ENCODE measurements at places on chromosomes 1 and 21.

DNA sequence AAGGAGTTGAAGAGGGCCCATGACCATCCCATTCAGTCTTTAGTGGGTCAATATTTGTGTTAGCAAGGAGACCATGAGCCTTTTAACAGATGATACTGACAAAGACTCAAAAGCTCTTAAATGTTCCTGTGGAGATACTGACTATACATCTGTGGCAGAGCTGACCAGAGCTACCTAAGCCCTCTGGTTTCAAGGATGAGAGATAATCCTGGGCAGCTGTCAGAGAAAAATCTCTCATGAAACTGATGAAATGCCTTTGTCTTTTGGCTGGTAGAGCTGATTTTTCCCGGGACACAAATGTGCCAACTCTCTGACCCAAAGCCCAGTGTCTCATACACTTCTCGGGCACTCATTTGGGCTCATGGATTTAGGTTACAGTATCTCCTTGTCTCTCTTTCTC is 100.9 kb downstream of the XCL2 start:
- DNase-seq: no peak

DNA sequence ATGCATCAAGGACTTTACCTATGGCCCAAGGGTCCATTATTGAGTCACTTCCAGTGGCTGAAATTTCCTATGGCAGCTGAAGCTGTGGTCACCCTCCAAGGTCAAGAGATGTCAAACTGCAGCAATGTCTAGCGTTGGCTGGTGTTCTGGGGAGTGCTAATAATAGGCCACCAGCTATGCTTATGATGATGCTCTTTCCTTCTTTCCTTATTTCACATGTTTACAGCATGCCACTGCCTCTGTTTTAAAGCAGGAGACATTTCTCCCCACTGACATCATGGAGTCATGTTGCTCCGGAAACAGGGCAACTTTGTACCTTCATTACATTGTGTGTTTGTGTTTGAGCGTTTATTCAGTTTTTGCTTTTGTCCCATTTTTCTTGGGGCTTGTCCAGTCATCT is 62.6 kb upstream of the CYYR1 start:
- no peak for DNase-seq

- no peak for DNase-seq
Measured at GRCh38 chr1:192763756-192764155, 45.1 kb upstream of the RGS2 start.

DNA sequence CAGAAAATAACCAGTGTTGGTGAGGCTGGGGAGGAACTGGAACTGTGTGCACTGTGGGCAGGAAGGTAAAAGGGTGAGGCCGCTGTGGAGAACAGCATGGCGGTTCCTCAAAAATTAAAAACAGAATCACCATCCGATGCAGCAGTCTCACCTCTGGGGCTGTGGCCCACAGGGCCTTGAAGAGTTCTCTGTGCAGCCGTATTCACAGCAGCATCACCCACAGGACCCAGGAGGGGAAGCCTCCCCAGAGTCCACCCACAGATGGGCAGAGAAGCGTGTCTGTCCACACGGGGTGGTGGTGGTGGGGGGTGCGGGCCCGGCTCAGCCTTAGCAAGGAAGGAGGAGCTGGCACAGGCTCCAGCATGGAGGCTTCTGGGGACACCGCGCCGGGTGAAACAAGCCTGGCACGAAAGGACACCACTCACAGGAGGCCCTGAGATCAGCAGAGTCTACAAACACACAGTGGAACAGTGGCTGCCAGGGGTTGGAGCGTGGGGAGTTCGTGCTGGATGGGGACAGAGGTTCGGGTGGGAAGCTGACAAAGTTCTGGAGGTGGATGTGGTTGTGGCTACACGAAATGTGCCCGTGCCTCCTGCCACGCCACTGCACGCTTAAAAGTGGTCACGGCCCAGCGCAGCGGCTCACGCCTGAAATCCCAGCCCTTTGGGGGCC is 11.5 kb downstream of the MORN1 start:
- DNase-seq: peak; percentile 3

DNA sequence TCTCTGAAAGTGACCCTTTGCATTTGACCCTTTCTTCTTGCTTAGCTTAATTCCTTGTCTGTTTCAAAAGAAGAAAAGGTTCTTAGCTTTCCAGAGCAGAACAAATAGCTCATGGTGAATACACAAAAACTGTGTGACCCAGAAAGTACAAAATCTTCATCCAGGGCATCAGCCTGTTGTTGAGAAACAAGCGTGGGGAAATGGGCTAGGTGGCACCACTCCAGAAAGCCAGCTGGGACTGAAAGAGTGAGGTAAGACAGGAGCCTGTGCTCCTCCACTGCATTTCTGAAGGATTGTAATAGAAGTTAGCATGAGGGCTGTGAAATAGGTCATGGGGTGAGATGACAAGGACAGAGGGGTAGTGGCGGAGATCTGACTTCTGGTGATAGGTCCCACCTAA is 45.8 kb downstream of the CYP2J2 start:
- no peak for DNase-seq

DNA sequence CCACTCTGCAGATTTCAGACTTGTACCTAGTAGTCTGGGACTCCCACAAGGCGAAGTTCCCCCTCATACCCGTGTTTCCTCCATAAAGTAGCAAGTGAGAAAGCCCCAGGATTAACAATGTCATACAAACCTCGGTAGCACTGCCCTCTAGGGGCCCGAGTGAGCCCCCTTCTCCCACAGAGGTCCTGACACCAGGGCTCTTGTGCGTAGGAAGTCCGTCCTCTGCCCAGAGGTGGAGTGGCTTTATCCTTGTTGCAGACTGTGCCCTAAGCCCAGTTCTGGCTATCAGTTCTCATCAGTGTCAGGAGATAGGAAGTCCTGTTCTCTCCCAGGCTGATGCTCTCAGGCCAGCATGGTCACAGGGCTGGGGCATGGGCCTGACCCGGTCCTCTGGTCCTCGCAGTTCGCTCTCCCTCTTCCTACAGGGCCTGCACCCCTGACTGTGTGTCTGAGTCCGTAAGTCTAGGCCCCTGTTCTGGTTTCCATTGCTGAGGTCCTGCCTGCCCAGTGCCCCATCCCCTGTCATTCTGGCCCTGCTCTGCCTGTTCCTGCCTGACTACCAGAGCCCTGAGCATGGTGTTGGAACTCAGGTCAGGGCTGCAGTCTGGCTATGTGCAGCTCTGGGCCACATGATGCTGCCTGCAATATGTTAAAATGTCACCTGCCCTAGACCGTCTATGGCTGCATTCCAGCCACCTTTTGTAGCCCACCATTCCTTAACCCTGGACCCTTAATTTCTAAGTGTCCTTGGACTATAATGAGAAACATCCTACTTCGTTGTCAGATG is 285.6 kb downstream of the ASTN1 start:
- DNase-seq: no peak

GRCh38 chr1:155944444-155944799 is 3.0 kb downstream of the RXFP4 start:
- DNase-seq: no peak

- DNase-seq: no peak
Measured at GRCh38 chr1:26598890-26599289, 69.3 kb downstream of the RPS6KA1 start.

DNA sequence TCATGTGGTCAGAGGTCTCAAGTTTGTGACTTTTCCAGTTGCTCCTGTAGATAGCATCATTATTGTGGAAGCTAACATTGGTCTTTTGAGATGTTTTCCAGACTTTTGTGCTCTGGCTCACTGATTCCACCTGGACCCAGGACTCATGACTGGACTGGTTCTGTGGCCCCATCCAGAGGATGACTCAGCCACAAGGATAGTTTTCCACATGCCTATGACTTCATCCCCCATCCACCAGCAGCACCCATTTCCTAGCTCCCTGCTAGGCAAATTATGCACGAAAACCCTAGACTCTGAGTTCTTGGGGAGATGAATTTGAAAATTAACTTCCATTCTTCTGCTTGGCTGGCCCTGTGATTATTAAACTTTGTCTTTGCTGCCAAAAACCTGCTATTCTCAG is 949.3 kb downstream of the MRPL39 start:
- DNase-seq: no peak

- DNase-seq: no peak
Measured at GRCh38 chr1:231519166-231519565, 9.3 kb upstream of the TSNAX start.

DNA sequence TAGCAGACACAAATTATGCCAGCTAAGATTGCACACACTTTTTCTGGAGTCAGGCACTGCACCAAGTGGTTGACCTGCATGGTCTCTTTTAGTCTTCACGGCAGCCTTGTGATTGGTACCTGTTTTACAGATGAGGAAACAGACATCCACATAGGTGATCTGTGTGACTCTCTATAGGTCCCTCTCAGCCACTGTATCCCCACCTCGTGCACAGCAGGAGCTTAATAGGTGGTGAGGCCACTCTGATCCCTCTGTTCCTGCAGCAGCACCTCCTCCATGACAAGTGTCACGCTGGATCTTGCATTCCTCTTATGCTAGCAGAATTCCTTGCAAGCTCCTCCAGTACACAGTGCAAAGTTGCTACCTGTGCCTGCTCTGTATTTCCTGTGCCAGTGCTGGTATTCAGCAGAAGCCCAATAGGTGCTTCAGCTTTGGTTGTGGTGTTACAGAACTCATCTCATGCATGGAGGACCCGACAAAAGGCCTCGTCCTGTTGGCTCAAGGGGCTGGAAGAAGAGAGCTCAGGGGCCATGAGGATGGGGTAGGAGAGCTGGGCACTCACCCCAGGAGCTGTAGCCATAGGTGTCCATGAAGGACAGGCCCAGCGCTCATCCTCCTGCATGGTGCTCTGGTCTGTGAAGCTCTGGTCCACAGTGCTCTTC is 546.7 kb downstream of the PTPRU start:
- no peak for DNase-seq

DNA sequence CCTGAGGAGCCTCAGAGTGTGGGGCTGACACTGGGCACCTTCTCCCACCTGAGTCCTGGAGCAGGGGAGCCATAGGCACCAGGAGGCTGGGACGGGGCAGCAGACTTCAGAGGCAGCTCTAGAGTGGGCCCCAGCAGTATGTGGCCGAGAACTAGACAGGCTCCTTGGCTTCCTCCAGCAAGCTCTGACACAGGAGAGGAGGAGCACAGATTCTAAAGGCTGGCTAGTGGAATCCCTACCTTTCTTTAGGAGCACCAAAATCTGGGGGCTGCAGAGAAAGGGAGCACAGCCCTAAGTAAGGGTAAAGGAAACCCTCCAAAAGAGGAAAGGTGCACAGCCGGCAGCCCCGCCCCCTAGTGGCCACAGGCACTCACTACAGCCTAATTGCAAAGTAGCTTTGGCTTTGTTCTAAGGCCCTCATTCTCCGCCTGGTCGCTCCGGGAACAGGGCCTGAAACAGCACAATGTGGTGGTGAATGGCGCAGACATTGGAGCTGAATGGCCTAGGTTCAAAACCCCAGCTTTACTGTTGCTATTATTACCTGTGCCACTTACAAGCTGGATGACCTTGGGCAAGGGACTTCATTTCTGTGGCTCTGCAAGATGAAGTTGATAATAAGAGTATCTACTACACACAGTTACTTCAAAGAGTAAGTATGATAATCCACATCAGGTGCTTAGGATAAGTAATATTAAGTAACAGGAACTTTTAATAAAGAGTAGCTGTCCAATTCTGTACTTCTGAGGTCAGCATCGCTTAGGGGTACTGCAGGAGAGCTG is 8.8 kb upstream of the GUCA2A start:
- DNase-seq: peak; percentile 82

- DNase-seq: no peak
Measured at GRCh38 chr1:110002695-110003094, 18.1 kb downstream of the AHCYL1 start.

DNA sequence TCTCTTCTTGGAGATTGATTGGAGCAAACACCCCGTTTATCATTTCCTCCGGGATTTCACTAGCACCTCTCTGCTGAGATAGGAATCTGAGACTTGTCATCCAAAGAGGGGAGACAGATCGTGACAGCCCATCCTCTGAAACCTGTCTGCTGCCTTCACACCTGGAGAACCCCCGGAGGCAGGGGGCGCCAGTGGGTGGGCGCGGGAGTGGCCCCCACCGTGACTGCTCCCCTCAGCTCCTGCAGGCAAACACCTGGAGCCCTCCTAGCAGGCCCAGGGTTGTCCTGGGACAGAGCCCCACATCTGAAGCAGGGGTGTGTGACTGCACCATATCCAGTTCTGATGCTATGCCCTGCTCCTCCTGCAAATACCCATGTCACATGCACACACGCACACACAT is 209.5 kb upstream of the POU3F1 start:
- DNase-seq: no peak

- DNase-seq: no peak
Measured at GRCh38 chr1:201586806-201587205, 47.9 kb downstream of the NAV1 start.

DNA sequence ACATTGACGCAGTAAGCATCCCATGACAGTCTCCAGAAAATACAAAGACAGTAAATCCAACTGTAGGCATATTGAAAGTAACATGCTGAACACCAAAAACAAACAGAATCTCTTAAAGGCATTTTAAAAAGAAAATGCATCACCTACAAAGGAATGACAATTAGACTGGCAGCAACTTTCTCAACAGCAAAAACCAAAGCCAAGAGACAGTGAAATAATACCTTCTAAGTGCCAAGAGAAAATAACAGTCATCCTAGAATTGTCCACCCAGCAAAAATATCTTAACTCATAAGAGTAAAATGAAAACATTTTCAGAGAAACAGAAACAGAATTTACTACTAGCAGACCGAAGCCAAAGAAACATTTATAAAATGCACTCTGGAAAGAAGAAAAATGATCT is 20.0 kb downstream of the CCDC185 start:
- no peak for DNase-seq

- no peak for DNase-seq
Measured at GRCh38 chr1:182381962-182382819, 9.4 kb downstream of the GLUL start.

DNA sequence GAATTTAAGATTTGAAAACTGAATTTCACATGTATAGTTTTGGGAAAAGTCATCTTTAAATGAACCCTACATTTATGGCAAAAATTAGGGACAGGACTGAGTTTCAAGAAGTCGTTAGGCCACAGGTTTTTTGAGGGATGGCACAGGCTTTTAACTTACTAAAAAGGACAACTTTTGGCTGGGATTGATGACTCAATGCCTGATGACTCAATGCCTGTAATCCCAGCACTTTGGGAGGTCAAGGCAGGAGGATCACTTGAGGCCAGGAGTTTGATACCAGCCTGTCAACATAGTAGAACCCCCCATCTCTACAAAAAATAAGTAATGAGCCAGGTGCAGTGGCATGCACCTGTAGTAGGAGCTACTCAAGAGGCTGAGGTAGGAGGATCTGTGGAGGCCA is 15.9 kb downstream of the UCK2 start:
- DNase-seq: no peak

DNA sequence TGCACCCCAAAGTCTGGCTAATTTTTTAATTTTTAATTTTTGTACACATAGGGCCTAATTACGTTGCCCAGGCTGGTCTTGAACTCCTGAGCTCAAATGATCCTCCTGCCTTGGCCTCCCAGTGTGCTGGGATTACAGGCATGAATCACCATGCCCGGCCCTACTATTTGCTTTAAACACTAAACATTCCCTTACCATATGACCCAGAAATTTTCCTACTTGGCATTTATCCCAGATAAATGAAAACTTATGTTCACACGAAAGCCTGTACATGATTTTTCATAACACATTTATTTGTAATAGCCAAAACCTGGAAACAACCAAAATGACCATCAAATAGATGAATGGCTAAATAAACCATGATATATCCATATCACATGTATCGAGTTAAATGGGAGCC is 35.8 kb downstream of the NDUFS5 start:
- DNase-seq: no peak
